ENCODE measurements at places on chromosomes 1 and 21.

GRCh38 chr1:62691062-62691844, 3.1 kb upstream of the DOCK7 start:
- no peak for DNase-seq

- no peak for DNase-seq
Observed at GRCh38 chr1:221573756-221574155, 168.1 kb downstream of the DUSP10 start.

DNA sequence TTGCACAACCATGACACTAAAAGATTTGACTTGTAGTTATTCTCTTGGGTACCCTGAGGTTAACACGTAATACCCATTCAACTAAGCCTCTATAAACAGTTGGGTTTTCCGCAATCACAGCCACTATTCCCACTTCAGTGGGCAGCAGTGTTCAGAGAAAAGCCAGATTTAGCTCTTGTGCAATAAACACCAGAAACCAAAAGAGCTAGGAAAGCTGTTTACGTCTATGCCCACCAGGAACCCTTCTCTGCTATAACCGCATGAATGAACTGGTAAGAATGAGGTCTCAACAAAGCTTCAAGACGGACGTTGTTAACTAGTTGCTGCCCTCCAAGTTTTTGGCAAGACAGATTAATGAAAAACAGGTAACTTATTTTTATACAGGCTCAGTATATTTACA, 101.3 kb downstream of the SLC45A1 start:
- no peak for DNase-seq

DNA sequence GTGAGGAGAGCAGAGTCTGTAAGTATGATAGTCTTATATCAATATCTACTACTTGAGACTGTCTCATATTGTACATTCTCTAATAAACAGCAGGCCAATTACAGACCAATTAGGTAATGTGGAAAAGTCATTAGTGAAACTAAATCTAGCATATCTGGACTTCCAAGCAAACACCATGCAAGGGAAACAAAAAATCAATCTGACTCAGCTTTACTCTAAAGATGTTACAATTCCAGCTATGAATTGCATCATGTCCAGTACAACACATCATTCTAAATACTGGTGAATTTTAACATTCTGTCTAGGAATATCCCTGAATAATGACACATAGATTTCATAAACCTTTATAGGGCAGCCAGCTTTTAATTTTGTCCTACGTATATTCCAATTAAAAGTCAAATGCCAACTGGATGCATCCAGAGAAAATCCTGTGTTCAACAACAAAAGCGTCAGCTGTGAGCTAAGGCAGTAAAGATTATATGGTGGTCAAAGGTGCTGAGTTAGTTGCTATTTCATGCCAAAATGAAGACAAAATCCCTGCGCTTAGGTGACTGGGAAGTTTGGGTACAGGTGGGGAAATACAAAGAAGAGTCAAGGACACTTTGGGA, 159.3 kb downstream of the TTLL7 start:
- no peak for DNase-seq

GRCh38 chr1:52365071-52365745, 797 bp downstream of the CC2D1B start:
- DNase-seq = no peak

GRCh38 chr1:59879996-59880505, 46.5 kb downstream of the CYP2J2 start:
- no peak for DNase-seq

GRCh38 chr1:204419064-204419403, 7.4 kb upstream of the PPP1R15B start:
- no peak for DNase-seq

GRCh38 chr1:176338877-176339276, 124.1 kb upstream of the PAPPA2 start:
- DNase-seq = no peak

DNA sequence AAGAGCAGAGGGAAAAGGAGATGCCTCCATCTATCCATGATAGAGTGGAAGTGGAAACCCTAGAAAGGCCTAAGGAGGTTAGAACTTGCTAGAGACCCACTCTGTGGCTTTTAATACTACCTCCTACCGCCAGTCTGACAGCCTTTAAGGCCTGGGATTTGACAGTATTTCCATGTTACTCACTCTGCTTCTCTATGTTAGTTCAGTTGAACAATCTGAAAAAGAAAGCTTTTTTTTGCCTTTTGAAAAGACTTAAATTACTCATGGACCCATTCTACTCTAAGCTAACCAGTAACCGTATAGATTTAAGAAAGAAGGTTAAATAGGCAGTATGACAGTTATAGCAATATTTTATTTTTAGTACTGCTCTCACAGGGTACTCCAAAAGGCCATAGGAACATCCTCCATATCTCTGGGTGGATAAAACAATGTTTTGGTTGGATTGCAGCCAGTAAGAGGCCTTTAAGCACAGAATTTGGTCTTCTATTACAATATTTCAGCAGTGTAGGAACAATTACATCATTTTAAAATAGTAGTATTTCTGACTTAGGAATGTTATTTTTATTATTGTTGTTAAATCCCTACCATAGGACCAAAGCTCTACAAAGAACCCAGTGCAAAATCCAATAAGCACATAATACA, 15.9 kb upstream of the GPR25 start:
- DNase-seq = no peak

Data from T-helper 17 cell (primary cell).